Kidney (tissue), 22 donors: ENCODE measurements at places on chromosomes 3 and 15.

DNA sequence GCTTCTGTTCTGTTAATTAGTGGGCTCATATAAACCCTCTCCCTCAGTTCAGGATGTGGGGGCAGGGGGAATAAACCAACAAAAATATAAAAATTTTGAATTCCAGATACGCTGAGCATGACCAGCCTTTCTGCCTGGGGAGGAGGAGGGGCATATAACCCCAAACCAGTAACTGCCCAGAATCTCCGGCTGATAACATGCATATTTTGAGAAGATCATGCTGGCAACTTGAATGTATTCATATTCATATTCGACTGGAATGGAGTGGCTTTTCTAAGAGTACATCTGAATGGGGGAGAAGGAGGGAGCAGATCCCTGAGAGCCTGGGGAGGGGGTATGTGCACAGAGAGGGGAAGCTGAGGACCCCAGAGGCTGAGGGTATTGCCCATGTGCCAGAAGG, 54.5 kb upstream of the LCTL start:
- no peak overlapping the region for H3K4me3 ChIP-seq
- no peak for DNase-seq
- no peaks in the 10 kb centered on the region for H3K27me3 ChIP-seq
- H3K4me1 ChIP-seq: peaks cover 8% of the 10 kb centered on the region

GRCh38 chr15:93819826-93820225, 411.5 kb upstream of the MCTP2 start:
- no peak for DNase-seq
- no peak overlapping the region for H3K27ac ChIP-seq
- H3K36me3 ChIP-seq: no peaks in the 10 kb centered on the region
- H3K4me3 ChIP-seq: no peak overlapping the region
- H3K4me1 ChIP-seq: no peaks in the 10 kb centered on the region
- H3K27me3 ChIP-seq: no peaks in the 10 kb centered on the region

DNA sequence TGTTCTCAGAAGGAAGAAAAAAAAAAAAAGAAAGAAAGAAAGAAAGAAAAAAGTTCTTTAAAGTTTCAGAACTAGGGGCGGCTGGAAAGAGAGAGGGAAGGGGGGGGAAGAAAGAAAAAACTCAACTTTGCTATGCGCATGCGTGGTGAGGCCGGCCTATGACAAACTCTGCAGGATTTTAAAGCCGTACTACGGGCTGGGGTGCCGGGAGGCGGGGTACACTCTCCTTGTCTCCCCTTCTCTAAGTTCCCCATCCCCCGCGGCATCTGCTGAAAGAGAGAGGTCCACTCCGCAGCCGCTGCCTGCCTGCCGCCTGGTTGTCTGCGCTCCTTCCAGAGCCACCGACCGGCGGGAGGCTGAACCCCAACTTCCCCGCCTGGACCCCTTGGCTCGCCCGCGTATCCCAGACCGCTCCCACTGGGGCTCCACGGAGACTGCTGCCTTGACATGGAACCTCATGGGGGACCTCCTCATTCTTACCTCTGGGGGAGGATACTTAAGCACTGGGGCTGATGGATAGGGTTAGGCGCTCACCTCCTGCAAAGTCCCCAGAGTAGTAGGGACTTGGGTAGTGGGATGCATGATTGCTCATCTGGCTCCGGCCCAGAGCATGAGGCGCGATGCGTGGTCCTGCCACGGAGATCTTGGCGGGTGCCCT, 1.4 kb upstream of the WNT5A start:
- peak; percentile 90 for DNase-seq
- no peak overlapping the region for H3K27ac ChIP-seq
- peak overlapping the region; percentile 69 for H3K4me3 ChIP-seq
- no peaks in the 10 kb centered on the region for H3K27me3 ChIP-seq
- H3K4me1 ChIP-seq: peaks cover 4% of the 10 kb centered on the region

DNA sequence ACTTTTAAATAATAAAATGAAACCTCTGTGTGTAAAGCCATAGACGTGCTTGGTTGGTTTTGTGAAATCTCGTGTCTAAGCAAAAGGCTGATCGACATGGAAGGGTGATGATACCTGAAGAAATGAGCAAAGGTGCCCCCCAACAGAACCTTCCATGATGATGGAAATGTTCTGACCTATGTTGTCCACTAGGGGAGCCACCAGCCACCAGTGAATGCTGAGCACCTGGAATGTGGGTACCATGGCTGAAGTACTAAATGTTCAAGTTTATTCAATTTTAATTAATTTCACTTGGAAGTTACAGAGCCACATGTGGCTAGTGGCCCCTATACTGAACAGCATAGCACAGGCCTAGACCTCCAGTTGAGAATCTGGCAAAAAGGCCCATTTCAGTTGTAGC, 158.8 kb downstream of the POLR2M start:
- no peaks in the 10 kb centered on the region for H3K27me3 ChIP-seq
- no peaks in the 10 kb centered on the region for H3K36me3 ChIP-seq
- no peak overlapping the region for H3K4me3 ChIP-seq
- no peak overlapping the region for H3K27ac ChIP-seq
- H3K4me1 ChIP-seq: no peaks in the 10 kb centered on the region

GRCh38 chr3:66303491-66303901, 82.7 kb downstream of the SLC25A26 start:
- no peaks in the 10 kb centered on the region for H3K36me3 ChIP-seq
- no peak overlapping the region for H3K4me3 ChIP-seq
- peak; percentile 27 for DNase-seq
- no peaks in the 10 kb centered on the region for H3K4me1 ChIP-seq

DNA sequence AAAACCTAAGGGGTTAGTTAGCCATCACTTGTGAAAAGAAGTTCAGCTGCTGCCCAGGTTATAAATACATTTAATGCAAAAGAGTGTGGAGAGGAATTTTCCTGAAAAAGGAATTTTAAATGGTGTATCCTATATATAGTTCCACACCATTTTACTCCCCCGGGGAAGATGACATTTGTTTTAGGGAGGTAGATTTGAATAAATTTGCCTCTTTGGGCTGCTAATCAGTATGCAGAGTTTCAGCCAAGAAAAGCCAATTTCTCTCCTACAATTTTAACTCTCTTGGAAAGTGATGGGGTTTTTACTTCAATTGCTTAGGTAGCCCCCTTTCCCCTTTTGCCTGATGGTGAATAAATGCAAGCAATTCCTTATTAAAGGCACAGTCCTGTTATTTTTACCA, 161.2 kb downstream of the OTOL1 start:
- H3K4me3 ChIP-seq: no peak overlapping the region
- no peak overlapping the region for H3K27ac ChIP-seq
- H3K27me3 ChIP-seq: no peaks in the 10 kb centered on the region
- no peaks in the 10 kb centered on the region for H3K4me1 ChIP-seq
- no peak for DNase-seq
- no peaks in the 10 kb centered on the region for H3K36me3 ChIP-seq

DNA sequence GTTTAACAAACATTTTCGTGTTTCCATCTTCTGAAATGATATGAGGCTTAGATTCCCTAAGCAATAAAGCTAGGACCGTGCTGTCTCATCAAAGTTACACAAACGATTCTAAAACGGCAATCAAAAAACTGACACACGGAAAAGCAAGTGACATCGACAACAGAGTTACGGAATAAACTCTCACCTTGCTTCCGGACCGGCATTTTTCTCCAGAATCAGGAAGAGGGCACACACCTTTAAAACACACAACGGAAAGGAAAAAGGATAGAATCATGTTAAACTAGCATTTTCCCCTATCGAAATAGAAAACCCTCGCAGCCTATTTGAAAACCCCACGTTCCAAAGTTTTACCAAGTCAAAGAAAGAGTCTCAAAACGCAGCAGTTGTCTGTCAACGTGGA, 1.4 kb downstream of the DLG1 start:
- H3K36me3 ChIP-seq: no peaks in the 10 kb centered on the region
- peak overlapping the region; percentile 65 for H3K4me3 ChIP-seq
- DNase-seq: no peak
- H3K4me1 ChIP-seq: peaks cover 5% of the 10 kb centered on the region
- H3K27ac ChIP-seq: peak overlapping the region; percentile 86

- no peak for DNase-seq
- no peak overlapping the region for H3K27ac ChIP-seq
- no peaks in the 10 kb centered on the region for H3K27me3 ChIP-seq
- H3K4me1 ChIP-seq: no peaks in the 10 kb centered on the region
These were observed 860.1 kb downstream of the MCTP2 start for GRCh38 chr15:95091444-95091843.

GRCh38 chr15:84608707-84609284, 8.0 kb downstream of the ZSCAN2 start:
- H3K4me1 ChIP-seq: peaks cover 24% of the 10 kb centered on the region
- H3K4me3 ChIP-seq: no peak overlapping the region
- H3K27ac ChIP-seq: no peak overlapping the region
- H3K36me3 ChIP-seq: peaks cover 3% of the 10 kb centered on the region
- H3K27me3 ChIP-seq: no peaks in the 10 kb centered on the region

DNA sequence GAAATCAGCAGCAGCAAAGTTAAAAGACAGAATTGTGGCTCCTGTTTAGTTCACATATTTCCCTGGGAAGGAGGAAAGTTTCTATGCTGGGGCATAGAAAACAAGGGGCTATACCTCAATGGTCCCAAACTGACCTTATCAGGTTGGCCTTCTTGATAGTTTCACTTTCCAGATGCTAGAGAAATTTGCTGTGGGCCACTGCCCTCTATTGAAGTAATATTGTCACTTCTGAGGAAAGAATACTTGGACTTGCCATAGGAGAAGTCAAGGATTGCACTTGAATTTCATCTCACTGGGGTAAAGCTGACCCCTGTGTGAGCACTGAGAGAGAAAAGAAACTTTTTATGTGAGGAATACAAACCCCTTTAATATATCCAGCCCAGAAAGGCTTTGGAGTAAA, 49.3 kb upstream of the XCR1 start:
- H3K36me3 ChIP-seq: no peaks in the 10 kb centered on the region
- no peaks in the 10 kb centered on the region for H3K4me1 ChIP-seq
- no peak for DNase-seq
